ENCODE measurements at places on chromosomes 5 and 9. TPM values are rescaled to one million over a fixed set of nuclear protein-coding genes. Genes with fewer than 3 reads are reported as not detected.

Gene CATSPER3
- total RNA-seq = 0.34 TPM

Gene RLN1
- total RNA-seq = 0.87 TPM

Gene SMIM27
- 15.5 TPM for total RNA-seq

Gene GABRA6
- not detected for total RNA-seq

Gene NOXA1
- 0.46 TPM for total RNA-seq

Gene FBXL17
- 7.0 TPM for total RNA-seq

GRCh38 chr5:95734906-95735305 lies 3.8 kb downstream of the RHOBTB3 start:
- no peaks in the 10 kb centered on the region for H3K36me3 ChIP-seq
- peaks cover 20% of the 10 kb centered on the region for H3K4me1 ChIP-seq
- H3K27ac ChIP-seq = no peak overlapping the region
- H3K27me3 ChIP-seq = peaks cover 67% of the 10 kb centered on the region
- no peak for DNase-seq

- H3K4me3 ChIP-seq = no peak overlapping the region
- H3K4me1 ChIP-seq = no peaks in the 10 kb centered on the region
- no peak for DNase-seq
- peaks cover 9% of the 10 kb centered on the region for H3K27me3 ChIP-seq
- H3K27ac ChIP-seq = no peak overlapping the region
- no peaks in the 10 kb centered on the region for H3K36me3 ChIP-seq
These were observed 236.8 kb downstream of the SLIT3 start for GRCh38 chr5:169064093-169064492.

DNA sequence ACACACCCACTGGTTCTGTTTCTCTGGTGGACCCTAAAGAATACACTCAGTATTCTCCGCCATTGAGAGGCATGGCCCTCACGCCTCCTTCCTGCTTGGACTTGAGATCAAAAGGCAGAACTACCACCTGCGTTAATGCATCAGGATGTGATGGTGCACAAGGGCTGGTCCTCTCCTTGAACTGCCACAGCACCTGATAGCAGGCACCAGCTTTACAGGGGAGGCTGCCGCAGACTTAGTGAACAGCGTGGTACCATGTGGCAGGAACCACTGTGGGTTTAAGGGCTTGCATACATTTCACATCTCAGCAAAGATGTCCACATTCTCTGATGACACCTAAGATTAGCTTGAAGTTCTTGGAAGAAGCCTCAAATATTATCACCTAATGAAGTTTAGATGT lies 208.7 kb downstream of the GADD45G start:
- H3K4me1 ChIP-seq = peaks cover 28% of the 10 kb centered on the region
- no peak overlapping the region for H3K4me3 ChIP-seq
- H3K27ac ChIP-seq = no peak overlapping the region
- DNase-seq = no peak

- no peak overlapping the region for H3K27ac ChIP-seq
- H3K27me3 ChIP-seq = no peaks in the 10 kb centered on the region
- DNase-seq = no peak
- H3K4me1 ChIP-seq = peaks cover 29% of the 10 kb centered on the region
- H3K36me3 ChIP-seq = peaks cover 3% of the 10 kb centered on the region
These were observed 115.4 kb downstream of the WDR41 start for GRCh38 chr5:77376609-77377300.

DNA sequence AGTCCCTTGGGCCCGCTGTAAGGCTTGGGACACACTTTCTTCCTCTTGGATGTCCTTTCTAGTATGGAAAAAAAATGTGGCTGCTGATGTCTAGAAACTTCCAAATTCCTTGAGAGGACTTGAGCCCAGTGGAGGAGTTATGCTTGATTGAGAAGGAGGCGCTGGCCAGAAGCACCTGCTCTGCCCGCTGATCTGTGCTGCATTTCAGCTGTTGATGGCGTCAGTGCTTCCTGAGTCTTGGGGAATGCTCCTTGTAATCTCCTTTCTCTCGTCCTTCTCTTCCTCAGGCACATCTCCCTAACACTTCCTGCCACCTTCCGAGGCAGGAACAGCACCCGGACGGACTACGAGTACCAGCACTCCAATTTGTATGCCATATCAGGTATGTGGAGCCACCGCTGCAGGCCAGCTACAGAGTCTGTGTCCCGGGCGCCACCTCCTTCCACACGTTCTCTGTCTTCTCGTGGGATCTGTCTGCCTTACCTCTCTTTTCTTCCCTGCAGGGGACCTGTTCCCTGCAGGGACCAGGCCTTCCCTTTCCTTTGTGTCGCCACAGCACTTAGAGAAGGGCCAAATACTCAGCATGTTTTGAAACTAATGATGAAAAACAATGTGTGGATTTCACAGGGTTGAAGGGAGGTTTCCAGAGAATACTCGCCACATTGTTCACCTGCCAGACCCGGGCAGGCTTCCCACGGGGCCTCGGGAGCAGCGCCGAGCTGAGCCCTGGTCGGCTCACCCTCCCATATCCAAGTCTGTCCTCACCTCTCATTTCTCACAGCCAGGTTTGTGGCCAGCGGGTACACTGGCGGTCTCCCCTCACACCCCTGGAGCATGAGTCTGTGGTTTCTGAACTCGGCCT lies 95.2 kb downstream of the MVB12B start:
- no peaks in the 10 kb centered on the region for H3K36me3 ChIP-seq
- no peak overlapping the region for H3K27ac ChIP-seq
- H3K27me3 ChIP-seq = peaks cover 35% of the 10 kb centered on the region
- H3K4me3 ChIP-seq = no peak overlapping the region
- peaks cover 22% of the 10 kb centered on the region for H3K4me1 ChIP-seq

GRCh38 chr9:29976981-29977380 lies 2403.7 kb upstream of the C9orf72 start:
- no peaks in the 10 kb centered on the region for H3K36me3 ChIP-seq
- no peak overlapping the region for H3K27ac ChIP-seq
- no peak for DNase-seq
- no peak overlapping the region for H3K4me3 ChIP-seq

DNA sequence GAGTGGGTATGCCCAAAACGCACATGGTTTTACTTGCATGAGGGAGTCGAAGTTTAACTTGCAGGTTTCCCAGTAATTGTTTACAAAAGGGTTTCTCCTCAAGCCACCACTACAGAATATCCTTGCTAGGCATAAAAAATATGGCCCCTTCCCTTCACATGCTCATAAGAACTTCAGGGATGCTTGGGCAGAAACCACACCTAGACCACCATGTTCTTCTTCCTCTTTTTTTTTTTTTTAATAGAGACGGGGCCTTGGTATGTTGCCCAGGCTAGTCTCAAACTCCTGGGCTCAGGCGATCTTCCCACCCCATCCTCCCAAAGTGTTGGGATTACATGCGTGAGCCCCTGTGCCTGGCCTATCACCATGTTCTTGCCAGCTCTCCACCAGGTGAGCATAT lies 18.6 kb upstream of the PLIN2 start:
- H3K36me3 ChIP-seq = no peaks in the 10 kb centered on the region
- H3K27ac ChIP-seq = no peak overlapping the region
- peaks cover 2% of the 10 kb centered on the region for H3K4me1 ChIP-seq
- no peak overlapping the region for H3K4me3 ChIP-seq
- no peaks in the 10 kb centered on the region for H3K27me3 ChIP-seq
- DNase-seq = no peak

DNA sequence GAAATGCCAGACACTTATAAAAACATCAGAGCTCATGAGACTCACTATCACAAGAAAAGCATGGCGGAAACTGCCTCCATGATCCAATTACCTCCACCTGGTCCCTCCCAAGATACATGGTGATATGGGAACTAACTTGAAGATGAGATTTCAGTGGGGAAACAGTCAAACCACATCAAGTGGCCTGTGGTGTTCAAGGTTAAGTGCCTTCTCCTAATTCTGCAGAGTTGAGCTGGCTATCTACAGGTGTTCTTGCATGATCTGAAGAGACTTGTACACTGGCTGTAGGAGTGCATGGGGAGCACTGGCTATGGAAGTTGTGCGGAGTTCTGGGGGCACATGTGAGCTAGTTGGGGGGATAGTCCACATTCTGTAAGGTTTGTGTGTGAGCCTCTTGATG lies 34.0 kb upstream of the CKS2 start:
- DNase-seq = no peak
- H3K27ac ChIP-seq = no peak overlapping the region
- no peak overlapping the region for H3K4me3 ChIP-seq
- H3K36me3 ChIP-seq = peaks cover 5% of the 10 kb centered on the region
- H3K4me1 ChIP-seq = peaks cover 23% of the 10 kb centered on the region
- H3K27me3 ChIP-seq = peaks cover 19% of the 10 kb centered on the region

DNA sequence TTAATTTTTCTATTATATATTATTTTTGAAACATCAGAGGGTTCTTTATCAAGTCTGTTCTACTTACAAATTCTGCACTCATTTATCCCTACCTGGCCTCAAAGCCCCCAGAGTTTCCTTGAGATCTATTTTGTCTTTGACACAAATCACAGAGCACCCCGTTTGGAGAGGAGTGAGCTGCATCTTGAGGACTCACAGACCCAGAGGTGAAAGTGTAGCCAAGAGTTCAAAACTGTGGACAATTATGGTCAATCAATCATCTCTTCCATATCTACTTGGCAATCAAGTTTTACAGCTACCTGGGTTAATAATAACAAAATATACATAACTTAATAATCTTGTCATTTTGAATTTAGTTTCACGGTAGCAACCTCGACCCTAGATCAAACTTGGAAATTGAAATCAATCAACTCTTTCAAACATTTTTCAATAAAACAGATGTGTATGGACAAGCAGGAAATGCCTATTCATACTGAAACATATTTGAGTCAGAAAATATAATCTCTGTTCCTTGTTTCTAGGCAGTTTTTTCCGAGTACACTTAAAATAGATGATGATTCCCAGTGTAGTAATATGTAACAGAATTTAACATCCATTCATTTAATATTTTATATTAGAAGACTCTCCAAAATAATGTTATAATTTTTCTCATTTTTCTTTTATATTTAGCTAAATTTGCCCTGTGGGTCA lies 13.7 kb upstream of the SYK start:
- no peak overlapping the region for H3K4me3 ChIP-seq
- no peak for DNase-seq
- H3K4me1 ChIP-seq = no peaks in the 10 kb centered on the region
- peaks cover 22% of the 10 kb centered on the region for H3K27me3 ChIP-seq
- no peak overlapping the region for H3K27ac ChIP-seq
- H3K36me3 ChIP-seq = no peaks in the 10 kb centered on the region

- H3K36me3 ChIP-seq = no peaks in the 10 kb centered on the region
- no peak overlapping the region for H3K27ac ChIP-seq
- H3K27me3 ChIP-seq = no peaks in the 10 kb centered on the region
These were observed 198.2 kb downstream of the KIF4B start for GRCh38 chr5:155211764-155212163.

- H3K4me3 ChIP-seq = no peak overlapping the region
- no peaks in the 10 kb centered on the region for H3K27me3 ChIP-seq
- no peak overlapping the region for H3K27ac ChIP-seq
- peaks cover 60% of the 10 kb centered on the region for H3K4me1 ChIP-seq
- no peak for DNase-seq
These were observed 164.2 kb downstream of the AUH start for GRCh38 chr9:91197232-91198181.

- no peak overlapping the region for H3K27ac ChIP-seq
- H3K4me1 ChIP-seq = no peaks in the 10 kb centered on the region
- H3K27me3 ChIP-seq = peaks cover 28% of the 10 kb centered on the region
- no peaks in the 10 kb centered on the region for H3K36me3 ChIP-seq
- DNase-seq = no peak
These were observed 7.7 kb upstream of the TMEFF1 start for GRCh38 chr9:100465274-100465673.

- peaks cover 3% of the 10 kb centered on the region for H3K4me1 ChIP-seq
- H3K36me3 ChIP-seq = no peaks in the 10 kb centered on the region
- DNase-seq = no peak
- no peak overlapping the region for H3K4me3 ChIP-seq
- peaks cover 5% of the 10 kb centered on the region for H3K27me3 ChIP-seq
These were observed 13.2 kb downstream of the PDLIM4 start for GRCh38 chr5:132270706-132271105.

GRCh38 chr9:93218161-93218560 lies 34.2 kb downstream of the WNK2 start:
- no peaks in the 10 kb centered on the region for H3K36me3 ChIP-seq
- H3K4me1 ChIP-seq = no peaks in the 10 kb centered on the region
- no peak overlapping the region for H3K4me3 ChIP-seq
- no peak for DNase-seq
